A549 treated with RU486 at 1 μM for 4 hours (cell line): ENCODE measurements at places on chromosomes 11 and 22. TPM values are rescaled to one million over a fixed set of nuclear protein-coding genes. Genes with fewer than 3 reads are reported as not detected.

GLYAT gene
- total RNA-seq, result not detected in 5 replicates

TIGD3 gene
- total RNA-seq, result 0.58 to 1.2 TPM (median 0.86 TPM) in 5 replicates

RTN3 gene
- total RNA-seq, result 80.8 to 111 TPM (median 107 TPM) in 5 replicates

OR8G5 gene
- total RNA-seq, result not detected in 5 replicates

CATSPERZ gene
- 2.4 to 2.8 TPM (median 2.7 TPM) in 5 replicates for total RNA-seq

PLAAT2 gene
- total RNA-seq, result 0.23 to 0.27 TPM in 2 of 5 replicates, not detected in the others

TESMIN gene
- total RNA-seq, result 3.6 to 7.0 TPM (median 4.8 TPM) in 5 replicates

MAPK8IP1 gene
- total RNA-seq, result 5.3 to 7.8 TPM (median 5.9 TPM) in 5 replicates

JHY gene
- total RNA-seq, result 3.0 to 3.7 TPM (median 3.5 TPM) in 5 replicates

ARL14EP gene
- total RNA-seq, result 8.3 to 17.9 TPM (median 14.7 TPM) in 5 replicates

PKP3 gene
- total RNA-seq, result 26.4 to 39.8 TPM (median 36.5 TPM) in 5 replicates
